ENCODE measurements at places on chromosomes 3 and 15.

GRCh38 chr3:3109407-3110298 lies 521 bp downstream of the IL5RA start:
- no peak overlapping the region for H3K27ac ChIP-seq
- no peak for DNase-seq
- H3K4me3 ChIP-seq = no peak overlapping the region
- peaks cover 4% of the 10 kb centered on the region for H3K4me1 ChIP-seq
- no peaks in the 10 kb centered on the region for H3K36me3 ChIP-seq
- H3K27me3 ChIP-seq = peaks cover 15% of the 10 kb centered on the region

DNA sequence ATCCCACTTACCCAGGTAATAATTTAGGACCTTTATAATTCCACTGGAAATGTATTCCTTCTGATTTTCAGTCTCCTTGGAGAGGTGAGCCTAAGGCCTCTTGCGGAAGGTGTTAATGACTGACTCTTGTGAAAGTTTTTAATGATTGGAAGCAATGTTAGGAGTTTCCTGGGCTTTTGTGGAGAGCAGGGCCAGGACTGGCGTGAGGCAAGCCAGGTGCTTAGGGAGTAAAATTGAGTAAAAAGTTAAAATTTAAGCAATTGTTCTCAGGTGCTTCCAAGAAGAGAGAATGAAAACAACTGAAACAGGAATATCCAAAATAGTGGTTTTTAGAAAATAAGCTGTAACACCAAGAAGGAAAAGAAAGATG lies 130.6 kb upstream of the TGFBR2 start:
- no peak overlapping the region for H3K4me3 ChIP-seq
- peaks cover 8% of the 10 kb centered on the region for H3K4me1 ChIP-seq
- H3K27me3 ChIP-seq = no peaks in the 10 kb centered on the region
- no peak for DNase-seq

- DNase-seq = no peak
- no peak overlapping the region for H3K4me3 ChIP-seq
- H3K27ac ChIP-seq = peak overlapping the region; percentile 17
- no peaks in the 10 kb centered on the region for H3K4me1 ChIP-seq
- no peaks in the 10 kb centered on the region for H3K36me3 ChIP-seq
- H3K27me3 ChIP-seq = no peaks in the 10 kb centered on the region
Observed at GRCh38 chr15:42903388-42904324, 16.9 kb downstream of the TTBK2 start.

GRCh38 chr3:138881233-138881632 lies 46.5 kb upstream of the PIK3CB start:
- no peaks in the 10 kb centered on the region for H3K4me1 ChIP-seq
- H3K27me3 ChIP-seq = no peaks in the 10 kb centered on the region
- H3K4me3 ChIP-seq = no peak overlapping the region
- no peak for DNase-seq

GRCh38 chr3:117556646-117557407 lies 847.2 kb downstream of the TUSC7 start:
- DNase-seq = no peak
- no peaks in the 10 kb centered on the region for H3K27me3 ChIP-seq
- H3K36me3 ChIP-seq = peaks cover 2% of the 10 kb centered on the region
- H3K4me1 ChIP-seq = no peaks in the 10 kb centered on the region
- no peak overlapping the region for H3K4me3 ChIP-seq

GRCh38 chr3:80261082-80261481 lies 493.3 kb upstream of the ROBO1 start:
- H3K36me3 ChIP-seq = peaks cover 2% of the 10 kb centered on the region
- H3K4me3 ChIP-seq = no peak overlapping the region
- H3K27ac ChIP-seq = no peak overlapping the region
- H3K27me3 ChIP-seq = no peaks in the 10 kb centered on the region

DNA sequence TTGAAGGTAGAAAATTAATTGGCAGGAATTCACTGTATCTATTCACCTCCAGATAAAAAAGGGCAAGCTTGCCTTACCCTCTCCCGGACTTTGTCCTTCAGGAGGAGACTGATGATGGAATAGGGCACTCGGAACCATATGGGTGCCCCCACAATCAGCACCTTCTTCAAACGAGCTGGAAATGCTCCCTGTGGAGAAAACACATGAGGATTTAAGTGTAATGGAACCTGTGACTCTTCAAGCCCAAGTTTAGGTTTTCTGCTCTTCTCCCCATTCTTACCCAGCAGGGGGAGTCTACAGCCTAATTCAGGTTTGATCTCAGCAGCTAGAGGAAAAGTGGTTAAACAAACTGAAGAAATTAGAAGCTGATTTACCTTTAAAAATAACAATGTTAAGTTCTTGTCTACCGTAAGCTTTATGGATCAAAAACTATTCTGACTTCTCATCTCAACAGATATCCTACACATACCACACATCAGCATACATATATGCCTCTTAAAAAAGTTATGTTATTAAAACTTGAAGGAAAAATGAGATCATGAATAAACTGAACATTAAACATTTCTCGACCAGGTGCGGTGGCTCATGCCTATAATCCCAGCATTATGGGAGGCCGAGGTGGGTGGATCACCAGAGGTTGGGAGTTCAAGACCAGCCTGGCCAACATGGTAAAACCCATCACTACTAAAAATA lies 57.5 kb upstream of the SIN3A start:
- peaks cover 23% of the 10 kb centered on the region for H3K36me3 ChIP-seq
- no peak overlapping the region for H3K27ac ChIP-seq
- no peaks in the 10 kb centered on the region for H3K27me3 ChIP-seq
- H3K4me3 ChIP-seq = no peak overlapping the region
- H3K4me1 ChIP-seq = no peaks in the 10 kb centered on the region

GRCh38 chr3:192637803-192638202 lies 89.5 kb downstream of the FGF12 start:
- H3K36me3 ChIP-seq = no peaks in the 10 kb centered on the region
- H3K27ac ChIP-seq = no peak overlapping the region
- peaks cover 5% of the 10 kb centered on the region for H3K4me1 ChIP-seq
- H3K4me3 ChIP-seq = no peak overlapping the region

- no peak for DNase-seq
- peaks cover 14% of the 10 kb centered on the region for H3K4me1 ChIP-seq
- peaks cover 2% of the 10 kb centered on the region for H3K27me3 ChIP-seq
- H3K36me3 ChIP-seq = peaks cover 7% of the 10 kb centered on the region
- no peak overlapping the region for H3K4me3 ChIP-seq
- no peak overlapping the region for H3K27ac ChIP-seq
Observed at GRCh38 chr15:58362262-58362922, 69.4 kb upstream of the LIPC start.

- no peaks in the 10 kb centered on the region for H3K27me3 ChIP-seq
- no peak for DNase-seq
- H3K4me3 ChIP-seq = no peak overlapping the region
- H3K27ac ChIP-seq = no peak overlapping the region
Observed at GRCh38 chr3:27628026-27628750, 93.9 kb downstream of the EOMES start.

DNA sequence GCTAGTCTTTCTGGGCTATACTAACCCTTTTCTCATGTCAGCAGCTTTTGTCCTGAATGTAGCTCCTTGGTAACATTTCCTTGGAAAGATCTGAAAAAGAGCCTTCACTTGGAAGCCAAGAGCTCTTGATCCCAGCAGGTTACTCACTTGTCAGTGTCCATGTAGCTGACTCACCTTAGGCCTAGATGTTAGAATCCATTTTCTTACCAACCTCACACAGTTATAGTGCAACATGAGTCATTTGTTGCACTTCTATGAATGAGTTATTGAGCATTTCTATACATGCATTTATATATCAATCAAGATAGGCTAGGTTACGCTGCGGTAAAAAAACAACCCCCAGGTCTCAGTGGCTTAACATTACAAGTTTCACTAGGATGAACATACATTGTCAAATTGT lies 106.8 kb upstream of the SLC7A14 start:
- H3K4me3 ChIP-seq = no peak overlapping the region
- DNase-seq = no peak
- H3K27ac ChIP-seq = no peak overlapping the region
- H3K36me3 ChIP-seq = no peaks in the 10 kb centered on the region
- no peaks in the 10 kb centered on the region for H3K27me3 ChIP-seq

DNA sequence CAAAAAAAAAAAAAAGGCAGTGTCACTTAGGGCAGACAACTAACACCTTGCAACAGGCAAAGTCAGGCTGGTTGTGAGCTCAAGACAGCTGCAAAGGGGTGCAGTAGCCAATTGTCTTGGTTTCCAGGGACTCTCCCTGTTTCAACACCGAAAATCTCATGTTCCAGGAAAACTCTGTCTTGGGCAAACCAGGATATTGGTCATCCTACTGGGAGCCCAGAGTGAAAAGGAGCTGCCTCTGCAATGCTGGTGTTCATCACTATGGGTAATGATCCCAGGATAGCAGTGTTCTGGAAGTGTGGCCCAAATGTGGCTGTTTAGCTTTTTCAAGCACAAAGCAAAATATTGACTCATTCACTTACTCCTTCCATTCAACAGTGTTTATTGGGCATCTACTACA lies 82.6 kb downstream of the ARHGAP31 start:
- no peak overlapping the region for H3K27ac ChIP-seq
- no peak overlapping the region for H3K4me3 ChIP-seq
- no peaks in the 10 kb centered on the region for H3K36me3 ChIP-seq
- DNase-seq = no peak

DNA sequence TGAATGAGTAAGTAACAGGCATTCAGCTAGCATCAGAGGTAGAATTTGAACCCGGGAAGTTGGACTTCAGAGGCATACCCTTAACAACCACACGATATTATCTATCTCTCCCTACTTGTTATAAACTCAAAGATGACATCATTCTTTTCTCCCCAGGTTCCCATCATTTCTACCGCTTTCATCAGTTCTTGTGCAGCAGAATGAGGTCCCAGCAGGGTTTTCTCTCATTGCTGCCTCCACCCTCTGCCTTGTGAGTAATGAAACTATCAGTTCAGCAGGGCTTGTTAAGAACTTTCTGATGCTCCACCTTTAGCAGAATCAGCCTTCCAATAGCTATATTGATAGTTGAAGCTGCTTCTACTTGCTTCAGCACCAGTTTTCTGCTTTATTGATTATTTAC lies 487.5 kb upstream of the KCNMB2 start:
- H3K4me1 ChIP-seq = no peaks in the 10 kb centered on the region
- DNase-seq = no peak
- no peak overlapping the region for H3K4me3 ChIP-seq
- no peaks in the 10 kb centered on the region for H3K36me3 ChIP-seq

DNA sequence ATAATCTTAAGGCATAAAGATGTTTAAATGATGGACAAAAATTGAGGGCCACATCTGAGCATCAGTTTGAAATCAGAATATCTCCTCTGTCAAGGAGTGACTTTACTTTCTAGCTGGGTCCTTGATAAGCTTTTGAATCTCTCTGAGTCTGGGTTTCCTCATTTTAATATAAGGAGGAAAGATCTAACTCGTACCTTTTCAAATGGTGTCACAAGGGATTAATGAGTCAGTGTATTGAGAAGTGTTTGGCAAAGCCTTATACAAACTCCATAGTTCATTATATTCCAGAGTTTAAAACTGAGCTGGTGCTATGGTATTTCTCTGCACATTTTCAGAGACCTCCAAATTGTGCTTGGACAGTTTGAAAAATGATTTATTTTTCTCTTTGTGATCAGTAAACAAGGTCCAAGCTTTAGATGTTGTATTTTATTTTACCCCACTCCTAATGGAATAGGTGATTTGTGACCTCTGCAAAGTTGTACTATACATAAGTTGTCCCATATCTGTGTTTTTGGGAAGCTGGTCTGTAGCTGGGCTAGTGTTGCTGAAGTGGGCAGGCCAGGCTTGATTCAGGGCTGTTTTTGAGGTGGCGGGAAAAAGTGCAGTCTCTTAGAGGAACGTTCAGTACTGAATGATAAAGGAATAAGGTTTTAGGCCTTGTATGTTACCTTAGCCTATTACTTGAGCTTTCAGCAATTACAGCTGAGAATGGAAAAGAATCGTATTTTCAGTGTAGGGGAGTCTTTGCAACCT lies 5.6 kb downstream of the FNDC3B start:
- H3K27ac ChIP-seq = peak overlapping the region; percentile 85
- no peaks in the 10 kb centered on the region for H3K27me3 ChIP-seq
- H3K36me3 ChIP-seq = peaks cover 6% of the 10 kb centered on the region
- no peak for DNase-seq

GRCh38 chr3:125152951-125153350 lies 59.6 kb downstream of the SLC12A8 start:
- peaks cover 4% of the 10 kb centered on the region for H3K4me1 ChIP-seq
- H3K27me3 ChIP-seq = no peaks in the 10 kb centered on the region
- no peaks in the 10 kb centered on the region for H3K36me3 ChIP-seq
- no peak overlapping the region for H3K27ac ChIP-seq
- no peak overlapping the region for H3K4me3 ChIP-seq

DNA sequence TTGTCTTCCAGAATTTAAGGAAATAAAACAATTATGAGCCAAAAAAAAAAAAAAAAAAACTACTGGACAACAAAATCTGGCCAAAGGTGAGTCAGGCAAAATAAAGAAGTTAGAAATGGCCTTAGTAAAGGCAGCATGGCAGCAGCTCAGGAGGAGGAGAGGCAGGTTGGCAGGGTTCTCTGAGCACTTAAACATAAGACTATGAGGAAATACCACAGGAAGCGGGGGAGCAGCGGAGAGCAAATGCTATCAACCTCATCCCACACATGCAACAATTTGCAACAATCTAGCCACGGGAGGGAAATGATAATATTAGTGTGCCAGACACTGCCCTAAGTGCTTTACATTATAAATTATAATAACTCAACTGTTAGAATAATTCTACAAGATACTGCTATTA lies 247.3 kb upstream of the NSMCE3 start:
- peaks cover 18% of the 10 kb centered on the region for H3K27me3 ChIP-seq
- peaks cover under 1% of the 10 kb centered on the region for H3K4me1 ChIP-seq
- DNase-seq = no peak
- H3K36me3 ChIP-seq = no peaks in the 10 kb centered on the region
- H3K27ac ChIP-seq = no peak overlapping the region

DNA sequence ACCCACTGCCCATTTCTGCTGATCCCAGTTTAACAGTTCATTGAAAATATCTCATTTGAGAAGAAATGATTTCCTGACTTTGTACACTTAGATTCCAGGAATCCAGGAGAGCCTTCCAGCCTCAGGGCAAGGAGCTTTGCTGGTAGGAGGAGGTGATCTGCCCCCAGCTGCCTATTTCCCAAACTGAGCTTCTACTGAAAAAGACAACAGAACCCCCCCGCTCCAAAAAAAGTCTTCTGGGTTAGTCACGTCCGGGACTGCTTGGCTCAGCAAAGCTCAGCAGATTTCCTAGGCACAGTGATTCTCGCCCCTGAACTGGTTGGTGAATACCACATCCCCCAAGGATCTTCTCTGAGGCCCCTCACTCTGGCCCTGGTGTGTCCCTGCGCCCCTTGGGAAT lies 13.1 kb downstream of the SLC6A6 start:
- H3K27ac ChIP-seq = no peak overlapping the region
- DNase-seq = no peak
- peaks cover 7% of the 10 kb centered on the region for H3K4me1 ChIP-seq

DNA sequence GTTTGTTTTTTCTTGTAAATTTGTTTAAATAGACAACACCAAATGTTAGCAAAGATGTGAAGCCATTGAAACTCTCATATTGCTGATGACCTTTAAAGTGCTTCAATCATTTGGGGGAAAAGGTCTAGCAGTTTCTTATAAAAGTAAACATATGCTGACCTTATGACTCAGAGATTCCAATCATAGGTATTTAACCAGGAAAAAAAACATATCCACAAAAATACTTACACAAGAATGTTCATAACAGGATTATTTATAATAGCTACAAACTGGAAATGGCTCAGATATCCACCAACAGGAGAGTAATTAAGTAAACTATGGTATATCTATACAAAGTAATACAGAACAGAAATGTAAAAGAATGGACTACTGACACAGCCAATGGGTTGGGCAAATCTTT lies 27.1 kb upstream of the RORA start:
- no peak overlapping the region for H3K4me3 ChIP-seq
- no peak for DNase-seq
- H3K27ac ChIP-seq = no peak overlapping the region
- no peaks in the 10 kb centered on the region for H3K36me3 ChIP-seq

Data from mesothelial cell of epicardium (in vitro differentiated cells).